ENCODE measurements at places on chromosomes 6 and 20.

DNA sequence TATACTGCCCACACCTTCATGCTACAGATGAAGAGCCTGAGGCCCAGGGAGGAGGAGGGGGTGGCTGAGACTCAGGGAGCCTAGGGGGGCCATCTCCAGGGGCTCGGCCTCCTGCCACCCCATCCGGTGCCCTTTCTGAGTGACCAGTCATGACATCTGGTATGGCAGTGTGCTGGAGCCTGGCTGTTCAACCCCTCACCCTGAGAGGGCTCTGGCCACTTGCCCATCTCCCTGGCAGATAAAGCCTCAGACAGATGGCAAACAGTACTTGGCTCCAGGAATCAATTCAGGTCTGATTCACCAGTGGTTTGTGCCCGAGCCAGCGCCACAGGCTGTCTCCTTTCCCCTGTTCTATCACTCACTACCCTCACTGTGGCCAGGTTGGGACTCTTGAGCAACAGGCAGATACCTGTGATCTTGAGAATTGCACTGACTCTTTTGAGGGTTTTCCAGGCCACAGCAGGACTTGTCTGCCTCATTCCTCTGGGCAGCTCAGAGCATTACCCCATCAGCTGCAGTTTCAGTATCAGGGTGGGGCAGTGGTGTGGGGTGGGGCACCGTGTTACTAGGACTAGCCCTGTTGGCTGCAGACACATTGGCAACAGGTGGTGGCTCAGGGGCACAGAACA is 22.8 kb downstream of the SRSF3 start:
- no peak for DNase-seq

DNA sequence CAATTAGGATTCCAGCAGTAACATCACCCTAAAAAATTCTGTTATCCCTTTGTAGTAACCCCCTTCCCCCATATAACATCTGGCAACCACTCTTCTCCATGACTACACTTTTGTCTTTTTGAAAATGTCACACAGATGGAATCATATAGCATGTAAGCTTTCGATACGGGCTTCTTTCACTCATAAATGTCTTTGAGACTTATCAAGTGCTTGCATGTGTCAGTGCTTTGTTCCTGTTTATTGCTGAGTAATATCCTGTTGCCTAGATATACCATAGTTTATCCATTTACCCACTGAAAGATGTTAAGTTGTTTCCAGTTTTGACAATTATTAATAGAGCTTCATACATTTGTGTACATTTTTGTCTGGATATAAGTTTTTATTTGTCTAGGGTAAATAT is 10.4 kb upstream of the SNPH start:
- no peak for DNase-seq

- no peak for DNase-seq
These were observed 292.0 kb upstream of the RUNX2 start for GRCh38 chr6:45036103-45036502.

DNA sequence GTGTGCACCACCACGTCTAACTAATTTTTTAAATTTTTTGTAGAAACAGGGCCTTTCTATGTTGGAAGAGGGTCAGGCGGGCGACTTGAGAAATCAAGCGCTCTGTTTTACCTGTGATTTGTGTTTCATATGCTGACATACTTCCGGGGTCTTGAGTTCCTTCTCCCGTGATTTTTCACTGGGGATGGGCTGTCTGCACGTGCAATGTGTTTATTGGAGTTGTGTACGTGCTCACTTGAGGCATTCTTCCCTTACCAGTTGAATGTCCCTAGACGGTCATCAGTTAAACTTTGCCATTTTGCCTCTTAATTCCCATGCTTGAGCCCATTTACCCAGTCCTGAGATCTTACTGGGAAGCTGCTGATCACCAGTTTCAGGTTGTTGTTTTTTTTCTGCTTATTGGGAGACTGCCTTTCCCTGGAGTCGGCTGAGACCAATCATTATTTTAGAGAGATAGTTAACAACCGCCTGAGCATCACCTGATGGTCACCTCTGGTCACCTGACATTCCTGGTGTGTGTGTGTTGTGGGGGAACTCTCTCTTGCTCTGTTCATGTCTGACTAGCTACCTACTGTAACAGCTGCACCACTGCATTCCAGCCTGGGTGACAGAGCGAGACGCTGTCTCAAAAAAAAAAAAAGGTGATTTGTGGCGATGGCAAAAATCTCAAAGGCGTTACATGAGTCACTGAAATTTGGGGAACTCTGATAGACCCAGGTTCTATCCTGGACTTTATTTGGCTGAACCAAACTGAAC is 34.8 kb upstream of the NCOA3 start:
- DNase-seq, result no peak

DNA sequence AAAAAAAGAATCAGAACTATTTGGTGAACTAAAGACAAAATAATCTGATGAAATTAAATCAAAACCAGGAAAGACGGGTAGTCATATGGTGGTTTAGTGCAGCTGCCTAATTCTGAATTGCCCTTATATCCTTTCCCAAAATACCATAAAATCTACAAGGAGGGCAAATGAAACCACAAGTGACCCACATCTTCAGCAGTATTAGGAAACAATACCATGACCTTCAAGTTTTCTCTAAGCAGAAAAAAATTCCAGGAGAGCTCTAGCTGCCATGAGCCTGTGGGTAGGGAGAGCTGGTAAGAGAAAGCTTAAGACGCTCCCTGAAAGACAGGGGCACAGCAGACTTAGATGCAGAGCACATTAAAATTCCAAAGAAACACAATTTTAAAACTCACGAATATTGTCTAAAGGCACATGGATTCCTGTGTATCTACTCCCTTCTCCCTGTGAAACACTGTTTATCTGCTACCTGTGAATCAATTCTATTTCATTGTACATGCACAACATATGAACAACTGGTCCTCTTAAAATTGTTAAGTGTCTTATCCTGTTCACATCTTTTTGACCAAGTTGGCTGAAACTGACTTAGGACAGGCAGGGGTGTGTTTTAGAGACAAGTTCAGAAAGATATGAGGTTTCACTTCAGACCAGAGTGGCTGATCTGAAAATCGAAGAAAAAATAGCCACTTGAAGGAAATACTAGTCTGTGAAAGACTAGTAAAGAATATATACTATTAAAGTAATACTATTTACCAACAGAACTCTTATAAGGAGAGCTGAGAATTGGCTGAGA is 153.6 kb upstream of the SHLD1 start:
- no peak for DNase-seq

DNA sequence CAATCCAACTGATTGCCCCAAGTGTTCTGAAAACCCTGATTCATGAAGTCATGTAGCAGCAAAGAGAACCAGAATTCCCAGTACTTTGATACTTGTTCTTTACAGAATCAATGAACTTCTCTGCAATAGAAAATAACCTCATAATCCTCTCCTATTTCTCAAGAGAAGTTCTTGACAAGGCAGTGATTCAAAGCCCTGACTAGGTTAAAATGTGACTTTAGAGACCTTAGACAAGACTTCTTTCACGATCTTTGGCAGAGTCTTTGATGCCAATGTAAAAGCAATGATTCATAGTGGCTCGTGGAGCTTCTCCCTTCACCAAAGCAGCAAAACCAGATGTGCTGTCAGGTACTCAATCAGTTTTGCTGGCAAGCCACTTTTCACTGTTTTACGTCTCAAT is 95.2 kb downstream of the CDK19 start:
- DNase-seq, result no peak

GRCh38 chr20:25246182-25246999 is 1.5 kb upstream of the PYGB start:
- DNase-seq, result no peak

DNA sequence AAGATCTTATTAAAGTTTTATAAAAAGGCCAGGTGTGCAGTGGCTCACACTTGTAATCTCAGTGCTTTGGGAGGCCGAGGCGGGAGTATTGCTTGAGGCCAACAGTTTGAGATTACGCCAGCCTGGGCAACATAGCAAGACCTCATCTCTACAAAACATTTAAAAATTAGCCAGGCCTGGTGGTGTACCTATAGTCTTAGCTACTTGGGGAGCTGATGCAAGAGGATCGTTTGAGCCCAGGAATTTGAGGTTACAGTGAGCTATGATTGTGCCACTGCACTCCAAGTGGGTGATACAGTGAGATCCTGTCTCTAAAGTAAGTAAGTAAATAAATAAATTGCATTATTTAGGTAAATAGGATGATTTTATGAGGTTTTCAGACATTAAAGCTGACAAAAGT is 183.2 kb downstream of the ISM1 start:
- DNase-seq, result no peak

GRCh38 chr20:4418141-4418540 is 303.6 kb upstream of the PRND start:
- no peak for DNase-seq

GRCh38 chr20:55535366-55535765 is 470.0 kb downstream of the CBLN4 start:
- DNase-seq, result no peak
